ENCODE measurements at places on chromosomes 6 and 20.

- DNase-seq = no peak
Measured at GRCh38 chr20:1579488-1579887, 22.0 kb upstream of the SIRPD start.

- no peak for DNase-seq
Measured at GRCh38 chr6:19332806-19333460, 504.2 kb upstream of the ID4 start.

DNA sequence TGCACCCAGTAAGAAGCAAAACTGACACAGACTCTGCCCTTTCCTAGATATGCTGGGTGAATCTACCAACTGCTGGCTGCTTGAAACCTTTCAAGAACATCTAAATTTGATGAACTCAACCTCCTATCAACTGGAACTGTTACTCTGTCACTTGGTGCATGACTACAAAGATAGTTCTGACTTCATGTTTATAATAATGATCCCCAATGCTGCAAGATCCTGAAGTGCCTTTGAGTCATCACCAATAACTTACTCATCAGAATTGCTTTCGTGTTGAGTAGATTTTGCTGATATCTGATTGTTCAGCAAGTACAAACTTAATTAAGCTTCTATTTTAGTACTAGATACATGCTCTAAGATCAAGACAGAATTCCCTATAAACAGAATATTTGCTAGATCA is 100.2 kb upstream of the ARMC2 start:
- no peak for DNase-seq

DNA sequence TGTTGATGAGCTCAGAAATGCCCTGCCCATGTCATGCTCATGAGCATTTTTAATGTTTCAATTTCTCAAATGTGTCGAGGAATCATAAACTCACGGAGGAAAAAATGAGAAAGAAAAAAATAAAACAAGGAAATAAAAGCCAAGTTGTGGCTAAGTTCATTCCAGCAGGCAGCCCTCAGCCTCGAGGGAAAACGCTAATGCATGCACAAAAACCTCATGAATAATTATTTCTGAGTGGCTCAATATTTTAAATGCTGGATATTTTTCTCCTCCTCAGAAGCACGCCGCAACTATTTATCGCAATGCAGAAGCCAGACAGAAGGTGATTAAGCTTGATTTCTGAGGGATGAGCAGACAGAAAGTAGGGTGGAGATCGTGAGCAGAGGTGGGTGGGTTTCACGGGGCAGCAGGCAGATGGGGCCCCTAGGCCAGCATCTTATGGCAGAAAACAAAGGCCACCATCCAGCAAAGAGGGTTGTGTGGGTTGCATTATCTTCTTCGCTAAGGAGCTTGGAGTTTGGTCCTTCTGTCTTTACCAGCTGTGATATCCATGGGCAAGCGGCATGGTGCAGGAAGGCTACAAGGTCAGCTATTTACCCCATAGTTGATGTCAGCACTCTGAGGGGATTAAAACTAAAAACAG is 151.5 kb upstream of the LRFN2 start:
- DNase-seq = no peak

- no peak for DNase-seq
Measured at GRCh38 chr6:98832284-98833056, 1.9 kb upstream of the POU3F2 start.

DNA sequence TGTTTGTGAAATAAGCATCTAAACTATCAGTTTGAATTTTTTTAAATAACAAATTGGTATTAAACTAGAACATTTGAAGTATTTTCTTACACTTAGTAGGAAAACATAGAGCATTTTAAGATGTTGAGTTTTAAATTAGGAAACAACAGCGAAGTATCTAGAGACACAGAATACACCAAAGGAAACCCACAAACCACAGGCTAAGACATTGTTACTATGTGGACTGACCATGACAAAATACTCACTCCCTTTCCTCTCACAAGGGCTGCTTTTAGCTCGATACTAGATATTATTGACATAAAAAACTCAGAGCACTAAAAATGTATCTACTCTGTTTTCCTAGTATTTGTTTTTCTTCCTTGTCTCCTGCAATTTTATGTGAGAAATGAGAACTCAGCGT is 266.0 kb upstream of the CITED2 start:
- DNase-seq = no peak

DNA sequence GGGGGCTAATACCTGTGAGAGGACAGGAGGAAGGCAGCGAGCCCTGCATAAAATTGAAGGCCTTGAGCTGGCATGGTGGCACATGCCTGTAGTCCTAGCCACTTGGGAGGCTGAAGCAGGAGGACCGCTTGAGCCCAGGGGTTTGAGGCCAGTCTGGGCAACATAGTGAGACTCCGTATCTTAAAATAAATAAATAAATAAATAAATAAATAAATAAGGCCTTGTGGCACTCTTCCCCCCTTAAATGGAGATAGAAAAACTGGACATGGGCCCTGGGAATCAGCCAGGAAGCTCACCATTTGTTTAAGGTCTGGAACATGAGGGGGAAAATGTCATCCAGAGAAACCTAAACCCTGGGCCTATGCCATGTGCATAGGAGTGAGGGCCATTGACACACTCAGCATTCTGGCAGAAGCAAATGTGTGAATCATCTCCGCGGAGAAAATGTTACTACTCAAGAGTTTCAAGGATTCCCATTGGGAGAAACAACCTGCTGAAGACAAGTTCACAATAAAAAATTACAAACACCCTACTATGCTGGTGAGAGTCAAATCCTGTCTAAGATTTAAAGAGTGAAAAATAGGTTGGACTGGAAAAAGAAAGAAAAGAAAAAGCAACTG is 51.9 kb upstream of the UBR2 start:
- DNase-seq = no peak

- no peak for DNase-seq
Measured at GRCh38 chr6:31815025-31815838, at the start of the genes HSPA1A and HSPA1L. TSS of gene HSPA1A (plus strand) at chr6:31815543. CDS start at chr6:31815757, 214 bp downstream. TSS of gene HSPA1L (minus strand) at chr6:31815283. CDS start at chr6:31811972, 3,311 bp downstream.

GRCh38 chr6:32935551-32936238 is 5.1 kb downstream of the HLA-DMB start:
- no peak for DNase-seq

DNA sequence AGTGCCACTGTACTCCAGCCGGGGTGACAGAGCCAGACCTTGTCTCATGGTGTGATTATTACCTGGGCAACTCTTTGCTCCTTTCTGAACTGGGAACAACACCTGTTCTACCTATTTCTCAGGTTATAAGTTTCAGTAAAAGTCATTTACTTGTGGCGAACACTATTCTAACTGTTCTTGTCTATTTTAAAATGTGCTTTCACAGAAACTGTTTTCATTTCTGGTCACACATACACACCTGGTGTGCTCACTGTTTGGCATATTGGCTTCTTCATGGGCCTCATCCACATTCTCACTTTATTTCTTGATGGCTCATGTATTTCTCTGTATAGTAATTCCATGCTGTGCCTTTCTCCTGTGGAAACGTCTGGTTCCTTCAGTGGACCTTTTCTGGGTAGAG is 30.5 kb upstream of the XRN2 start:
- DNase-seq = no peak

GRCh38 chr20:64053841-64054661 is 4.6 kb upstream of the SOX18 start:
- DNase-seq = no peak

- DNase-seq = no peak
Measured at GRCh38 chr6:35058865-35059522, 82.1 kb downstream of the TCP11 start.

DNA sequence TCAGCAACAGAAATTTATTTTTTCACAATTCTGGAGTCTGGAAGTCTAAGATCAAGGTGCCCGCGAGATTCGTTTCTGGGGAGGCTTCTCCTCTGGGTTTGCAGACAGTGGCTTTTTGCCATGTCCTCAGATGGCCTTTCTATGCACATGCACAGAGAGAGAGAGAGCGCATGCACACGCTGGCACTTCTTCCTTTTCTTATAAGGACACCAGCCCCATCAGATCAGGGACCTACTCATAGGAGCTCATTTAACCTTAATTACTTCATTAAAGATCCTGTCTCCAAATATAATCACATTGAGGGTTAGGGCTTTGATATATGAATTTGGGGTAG is 260.7 kb upstream of the PLCB4 start:
- no peak for DNase-seq

All from GM18507 (cell line).